ENCODE measurements at places on chromosomes 1 and 21. TPM values are rescaled to one million over a fixed set of nuclear protein-coding genes. Genes with fewer than 3 reads are reported as not detected.

The MSTO1 gene
- 60.7 TPM for total RNA-seq

The ELF3 gene
- 55.2 TPM for total RNA-seq

The CA14 gene
- total RNA-seq: 44.9 TPM

DNA sequence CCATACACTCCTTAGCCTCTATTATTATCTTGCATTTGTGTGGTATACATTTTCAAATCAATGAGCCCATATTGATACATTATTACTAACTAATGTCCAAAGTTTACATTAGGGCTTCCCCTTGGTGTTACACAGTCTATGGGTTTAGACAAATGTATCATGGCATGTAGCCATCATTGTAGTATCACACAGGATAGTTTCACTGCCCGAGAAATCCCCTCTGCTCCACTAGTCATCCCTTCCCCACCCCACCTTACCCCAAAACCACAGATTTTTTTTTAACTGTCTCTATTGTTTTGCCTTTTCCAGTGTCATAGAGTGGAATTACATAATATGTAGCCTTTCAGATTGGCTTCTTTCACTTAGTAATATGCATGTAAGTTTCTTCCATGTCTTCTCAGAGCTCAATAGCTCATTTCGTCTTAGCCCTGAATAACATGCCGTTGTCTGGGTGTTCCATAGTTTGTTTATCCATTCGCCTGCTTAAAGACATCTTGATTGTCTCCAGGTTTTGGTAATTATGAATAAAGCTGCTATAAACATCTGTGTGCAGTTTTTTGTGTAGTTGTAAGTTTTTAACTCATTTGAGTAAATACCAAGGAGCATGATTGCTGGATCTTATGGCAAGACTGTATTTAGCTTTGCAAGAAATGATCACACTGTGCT is 86.4 kb upstream of the LYST start:
- DNase-seq: no peak

The NCAM2 gene
- 0.77 TPM for total RNA-seq

DNA sequence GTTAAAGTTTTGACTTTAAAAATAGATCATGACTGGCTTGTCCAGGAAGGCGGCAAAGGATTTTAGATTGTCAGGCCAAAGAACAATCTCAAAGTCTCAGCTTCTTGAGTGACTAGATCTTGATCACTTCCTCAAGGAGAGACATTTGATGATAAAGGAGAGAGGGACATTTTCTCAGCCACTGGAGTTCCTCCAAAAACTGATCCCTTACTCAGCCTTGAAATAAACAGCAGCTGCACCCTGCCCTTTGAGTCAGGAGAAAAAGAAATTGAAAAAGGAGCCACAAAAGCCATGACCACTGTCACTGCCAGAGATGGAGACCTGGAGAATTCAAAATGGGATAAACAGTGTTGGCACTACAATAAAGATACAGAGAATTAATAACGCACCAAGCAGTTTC is 288.4 kb upstream of the PRMT6 start:
- DNase-seq: no peak

DNA sequence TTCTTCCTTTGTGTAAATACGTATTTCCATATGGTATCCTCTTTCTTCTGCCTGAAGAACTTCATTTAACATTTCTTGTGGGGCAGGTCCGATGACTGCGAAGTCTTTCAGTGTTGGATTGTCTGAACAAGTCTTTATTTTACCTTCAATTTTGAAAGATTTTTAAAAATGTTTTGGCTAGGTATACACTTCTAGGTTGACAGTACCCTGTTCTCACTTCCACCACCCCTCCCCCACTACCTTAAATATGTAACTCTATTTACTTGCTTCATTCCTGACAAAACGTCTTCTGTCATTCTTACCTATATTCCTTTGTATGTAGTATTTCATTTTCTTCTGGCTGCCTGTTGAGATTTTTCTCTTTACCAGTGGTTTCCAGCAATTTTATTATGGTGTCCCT is 85.7 kb upstream of the ARTN start:
- no peak for DNase-seq

- no peak for DNase-seq
Observed at GRCh38 chr1:96723377-96723776, 1.8 kb downstream of the PTBP2 start.

The DYNLT5 gene
- total RNA-seq: 6.6 TPM

The AADACL4 gene
- total RNA-seq: not detected

The LCE6A gene
- not detected for total RNA-seq

All from endodermal cell (in vitro differentiated cells).